ENCODE measurements at places on chromosomes 6 and 20.

- no peak for DNase-seq
Measured at GRCh38 chr20:2804041-2804828, 3.8 kb upstream of the CPXM1 start.

DNA sequence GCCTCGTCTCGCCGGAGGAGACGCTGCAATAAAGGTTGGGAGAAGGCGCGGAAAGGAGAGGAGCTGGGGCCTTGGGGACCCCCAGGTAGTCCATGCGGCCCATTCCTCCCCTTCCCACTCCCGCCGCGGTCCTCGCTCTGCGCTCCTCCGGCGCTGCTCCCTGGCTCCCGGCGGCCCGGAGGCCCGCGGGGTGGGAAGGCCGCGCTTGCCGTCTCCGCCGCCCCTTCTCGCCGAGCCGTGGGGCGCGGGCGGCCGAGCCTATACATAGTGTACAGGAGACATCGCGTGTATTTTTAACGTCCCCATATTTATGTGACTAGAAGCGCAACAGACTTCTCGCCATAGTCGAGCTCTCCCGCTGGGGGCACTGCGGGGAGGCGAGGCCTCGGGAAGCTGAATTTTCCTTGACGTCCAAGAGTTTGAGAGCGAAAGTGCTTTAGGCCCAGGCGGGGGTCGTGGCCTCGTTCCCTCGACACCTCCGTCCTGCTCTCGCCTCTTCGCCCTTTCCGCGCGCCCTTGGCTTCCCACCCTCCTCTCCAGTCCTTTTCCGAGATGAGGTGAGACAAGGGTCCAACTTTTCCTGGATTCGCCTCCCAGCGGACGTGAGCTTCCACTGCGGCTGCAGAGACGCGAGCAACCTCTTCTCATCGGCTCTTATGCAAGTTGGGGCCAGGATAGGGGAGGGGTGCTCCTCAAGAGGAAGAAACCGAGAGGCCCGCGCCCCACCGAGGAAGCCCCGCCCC, 29.0 kb downstream of the SLC12A5 start:
- DNase-seq = peak; percentile 64

- no peak for DNase-seq
Measured at GRCh38 chr6:45915780-45916468, 99.7 kb downstream of the CLIC5 start.

DNA sequence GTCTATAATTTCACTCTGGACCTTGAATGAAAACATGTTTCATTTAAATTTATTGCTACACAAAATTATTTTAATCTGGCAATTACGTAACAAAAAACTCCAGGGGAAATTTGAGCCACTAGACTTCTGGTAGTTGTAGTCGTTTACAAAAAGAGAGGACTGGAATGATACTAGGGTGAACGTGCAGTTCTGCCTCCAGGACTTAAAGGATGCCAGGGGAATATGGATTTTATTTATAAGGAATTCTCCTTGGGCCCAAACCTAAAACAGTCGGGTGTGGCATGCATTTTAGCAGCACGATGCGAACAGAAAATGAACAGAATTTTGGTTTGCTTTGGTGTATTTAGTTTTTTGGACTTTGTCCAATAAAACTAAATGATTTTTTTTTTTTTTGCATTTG, 76.9 kb downstream of the PRL start:
- no peak for DNase-seq

DNA sequence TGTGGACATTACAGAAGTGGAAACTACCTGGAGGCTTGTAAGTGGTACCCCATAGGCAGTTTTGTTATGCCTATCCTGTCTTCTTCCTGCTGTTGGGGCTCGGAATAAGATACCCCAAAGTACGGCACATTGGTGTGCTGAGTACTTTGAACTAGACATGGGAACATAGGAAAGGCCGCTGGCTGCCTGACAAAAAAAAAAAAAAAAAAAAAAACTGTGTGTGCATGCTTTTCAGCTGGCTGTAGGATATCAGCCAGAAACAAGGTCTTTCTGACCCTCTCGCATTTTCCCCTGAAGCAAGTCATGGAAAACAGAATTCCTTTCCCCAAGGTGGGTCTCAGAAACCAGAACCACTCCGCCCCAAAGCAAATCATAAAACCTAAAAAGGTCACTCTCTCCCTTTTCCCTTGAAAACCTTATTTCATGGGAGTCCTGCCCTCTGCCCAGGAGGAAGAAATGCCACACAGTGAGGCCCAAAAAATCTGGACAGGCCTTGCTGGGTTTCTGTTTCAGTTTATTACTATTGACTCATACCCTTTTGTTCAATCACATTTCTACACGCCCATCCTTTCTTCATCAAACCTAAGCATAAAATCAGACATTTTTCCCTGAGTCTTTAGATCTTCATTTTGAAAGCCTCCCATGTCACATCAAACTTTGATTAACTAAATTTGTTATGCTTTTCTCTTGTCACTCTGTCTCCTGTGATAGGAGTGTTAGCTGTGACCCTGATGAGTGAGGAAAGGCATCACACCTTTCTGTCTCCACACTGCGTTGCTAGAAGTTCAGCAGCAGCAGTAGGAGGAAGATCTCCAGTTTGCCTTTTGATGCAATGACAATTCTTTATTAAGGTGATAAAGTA, 17.2 kb downstream of the SLC2A12 start:
- DNase-seq = no peak

GRCh38 chr6:18323935-18324705, 59.8 kb upstream of the DEK start:
- no peak for DNase-seq

GRCh38 chr6:150322466-150322871, 46.3 kb upstream of the IYD start:
- DNase-seq = no peak

- DNase-seq = no peak
Measured at GRCh38 chr6:165543781-165544180, 119.3 kb downstream of the PDE10A start.

- DNase-seq = no peak
Measured at GRCh38 chr6:18213439-18213838, 50.9 kb downstream of the DEK start.

GRCh38 chr6:144131248-144131709, 19.0 kb upstream of the STX11 start:
- no peak for DNase-seq

DNA sequence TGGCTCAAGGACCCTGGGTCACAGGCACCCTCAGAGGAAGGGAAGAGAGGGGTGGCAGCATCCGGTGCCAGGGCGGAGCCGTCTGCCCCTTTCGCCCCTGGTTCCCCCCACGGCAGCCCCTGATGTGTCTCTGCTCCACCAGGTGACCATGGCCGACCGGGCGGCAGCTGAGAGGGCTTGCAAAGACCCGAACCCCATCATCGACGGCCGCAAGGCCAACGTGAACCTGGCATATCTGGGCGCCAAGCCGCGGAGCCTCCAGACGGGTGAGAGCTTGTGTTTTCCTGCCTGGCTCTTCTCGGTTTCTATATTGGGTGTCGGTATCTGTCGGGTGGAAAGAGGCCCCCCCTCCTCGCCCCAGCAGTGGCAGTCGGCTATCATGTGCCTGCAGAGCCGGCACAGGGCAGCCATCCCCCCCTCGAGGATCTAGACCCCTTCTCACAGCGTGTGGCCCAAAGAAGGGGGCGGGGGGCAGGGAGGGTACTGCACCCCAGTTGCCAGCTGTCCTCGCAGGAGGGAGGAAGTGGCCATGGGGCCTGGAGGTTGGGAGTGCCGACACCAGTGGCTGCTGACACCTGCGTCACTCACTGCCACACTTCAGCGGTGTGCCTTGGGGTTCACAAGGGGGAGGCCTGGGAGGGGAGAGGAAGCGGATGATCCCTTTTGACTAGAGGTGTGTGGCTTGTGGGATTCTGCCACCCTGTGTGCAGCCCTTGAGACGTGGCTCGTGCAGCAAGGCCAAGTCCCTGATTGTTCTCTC, 1.5 kb downstream of the RBM38 start:
- no peak for DNase-seq

DNA sequence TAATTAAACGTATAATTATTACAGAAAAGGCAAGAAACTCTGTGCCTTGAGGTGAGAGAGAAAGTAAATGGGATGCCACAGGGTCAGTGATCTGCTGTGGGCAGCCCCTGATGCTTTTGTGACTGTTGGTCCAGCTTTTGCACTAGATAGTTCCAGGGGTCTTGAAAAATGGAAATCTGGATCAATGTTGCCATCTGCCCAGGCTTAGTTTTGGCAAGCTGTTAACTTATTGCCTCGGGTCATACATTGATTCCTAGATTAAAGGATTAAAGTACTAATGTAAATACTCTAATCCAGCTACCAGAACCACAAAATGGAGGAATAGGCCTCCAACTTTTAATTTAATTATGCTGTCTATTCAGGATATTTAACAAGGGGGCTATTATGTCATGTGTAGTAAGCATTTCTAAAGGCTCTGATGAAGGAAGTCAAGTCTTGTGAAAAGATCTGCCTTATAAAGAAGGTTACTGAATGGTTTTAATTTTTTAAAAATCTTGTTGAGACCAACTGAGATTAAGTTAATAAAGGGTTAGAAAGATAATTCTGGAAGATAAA, 376.0 kb upstream of the HS3ST5 start:
- DNase-seq = no peak

GRCh38 chr6:158312672-158313397, 570 bp downstream of the TULP4 start:
- DNase-seq = peak; percentile 51

DNA sequence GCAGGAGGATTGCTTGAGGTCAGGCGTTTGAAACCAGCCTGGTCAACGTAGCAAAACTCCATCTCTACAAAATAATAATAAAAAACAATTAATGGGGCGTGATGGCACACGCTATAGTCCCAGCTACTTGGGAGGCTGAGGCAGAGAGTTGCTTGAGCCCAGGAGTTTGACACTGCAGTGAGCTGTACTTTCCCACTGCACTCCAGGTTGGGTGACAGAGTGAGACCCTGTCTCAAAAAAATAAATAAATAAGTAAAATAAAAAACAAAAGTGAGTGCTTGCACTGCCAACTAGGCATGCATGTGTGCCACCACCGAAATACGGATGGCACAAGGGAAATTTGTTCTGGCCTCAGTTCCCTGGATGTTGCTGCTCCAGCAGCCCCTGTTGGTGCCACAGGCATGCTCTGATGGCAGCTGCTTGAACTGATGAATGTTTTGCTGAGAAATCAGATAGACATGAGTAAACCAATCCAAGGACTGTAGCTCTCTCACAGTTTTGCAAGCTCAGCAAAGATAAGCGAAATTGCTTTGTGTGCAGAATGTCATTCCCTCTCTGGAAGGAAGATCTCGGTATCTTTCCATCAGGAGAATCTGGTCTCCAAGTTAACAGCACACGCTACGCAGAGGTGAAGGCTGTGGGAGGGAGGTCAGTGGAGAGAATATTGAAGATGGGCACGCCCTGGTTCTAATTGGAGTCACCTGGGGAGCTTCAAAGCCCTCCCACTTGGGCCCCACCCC, 188.0 kb upstream of the SLC24A3 start:
- no peak for DNase-seq

DNA sequence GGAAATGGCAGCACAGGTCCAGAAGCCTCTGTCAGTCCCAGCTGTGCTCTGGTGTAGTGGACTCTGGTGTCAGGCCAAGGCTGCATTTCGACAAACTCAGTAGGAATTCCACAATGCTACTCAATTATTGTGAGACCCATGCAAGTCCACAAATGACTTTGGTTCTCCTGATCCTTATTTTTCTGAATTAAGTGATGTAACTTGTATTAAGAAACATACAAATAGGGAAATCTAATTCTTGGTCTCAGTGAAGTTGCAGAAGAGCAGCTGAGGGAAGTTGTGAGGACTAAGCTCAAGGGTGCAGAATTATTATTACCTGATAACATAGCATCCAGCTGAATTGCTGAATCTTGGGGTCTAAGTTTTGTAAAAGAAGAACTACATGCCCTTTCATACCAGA, 116.8 kb downstream of the MAFB start:
- no peak for DNase-seq

DNA sequence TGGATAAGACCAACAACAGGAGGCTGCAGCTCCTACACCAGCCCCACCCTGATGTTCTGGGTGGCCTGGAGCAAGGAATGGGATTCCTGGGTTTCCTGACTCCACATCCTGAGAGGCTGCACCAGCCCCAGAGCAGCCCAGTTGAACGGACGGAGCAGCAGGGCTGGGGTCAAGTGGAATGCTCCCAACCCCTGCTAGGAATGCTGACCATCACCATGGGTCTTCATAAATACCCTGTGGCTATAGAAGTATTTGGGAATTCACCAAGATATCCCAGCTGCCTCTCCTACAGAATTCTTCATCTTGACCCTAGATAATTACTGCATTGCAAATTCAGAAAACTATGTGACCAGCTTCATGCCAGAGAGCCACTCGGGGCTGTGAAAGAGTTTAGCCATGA, 180.3 kb downstream of the THBS2 start:
- DNase-seq = no peak

DNA sequence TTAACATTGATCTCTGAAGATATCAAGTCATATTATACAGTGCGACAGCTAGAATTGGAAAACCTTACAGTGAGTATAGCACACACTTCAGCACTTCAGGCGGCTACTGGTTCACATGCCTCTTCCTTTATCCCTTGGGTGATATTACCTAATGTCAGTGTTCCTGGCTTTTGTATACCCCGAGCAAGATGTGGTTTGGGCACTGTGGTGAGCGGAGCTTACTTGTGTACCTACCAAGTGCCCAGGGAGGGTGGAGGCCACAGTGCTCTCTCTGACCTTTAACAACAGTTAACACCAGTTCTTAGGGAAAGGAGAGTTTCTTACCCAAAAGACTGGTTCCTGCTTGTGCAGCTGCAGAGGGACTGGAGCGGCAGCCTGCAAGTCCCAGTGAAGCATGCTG, 64.4 kb downstream of the PTPN1 start:
- no peak for DNase-seq

DNA sequence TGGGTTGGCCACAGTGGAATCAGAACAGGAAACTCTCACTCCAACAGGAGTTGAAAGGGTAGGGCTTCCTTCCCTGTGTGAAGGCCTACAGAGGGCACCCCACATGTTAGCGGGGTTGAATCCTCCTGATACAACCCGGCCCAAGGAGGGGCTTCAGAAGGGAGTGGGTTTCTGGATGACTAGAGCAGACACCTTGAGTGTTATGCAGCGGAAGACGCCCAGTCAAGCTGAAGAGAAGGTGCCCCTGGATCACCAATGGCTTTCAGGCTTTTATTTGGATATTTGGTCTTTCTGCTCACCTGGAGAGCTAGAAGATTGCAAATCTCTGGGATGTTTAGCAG, 132.8 kb downstream of the PRND start:
- no peak for DNase-seq

- no peak for DNase-seq
Measured at GRCh38 chr6:149488815-149489214, 4.0 kb upstream of the ZC3H12D start.

- no peak for DNase-seq
Measured at GRCh38 chr6:158020272-158020711, 38.6 kb downstream of the SYNJ2 start.

DNA sequence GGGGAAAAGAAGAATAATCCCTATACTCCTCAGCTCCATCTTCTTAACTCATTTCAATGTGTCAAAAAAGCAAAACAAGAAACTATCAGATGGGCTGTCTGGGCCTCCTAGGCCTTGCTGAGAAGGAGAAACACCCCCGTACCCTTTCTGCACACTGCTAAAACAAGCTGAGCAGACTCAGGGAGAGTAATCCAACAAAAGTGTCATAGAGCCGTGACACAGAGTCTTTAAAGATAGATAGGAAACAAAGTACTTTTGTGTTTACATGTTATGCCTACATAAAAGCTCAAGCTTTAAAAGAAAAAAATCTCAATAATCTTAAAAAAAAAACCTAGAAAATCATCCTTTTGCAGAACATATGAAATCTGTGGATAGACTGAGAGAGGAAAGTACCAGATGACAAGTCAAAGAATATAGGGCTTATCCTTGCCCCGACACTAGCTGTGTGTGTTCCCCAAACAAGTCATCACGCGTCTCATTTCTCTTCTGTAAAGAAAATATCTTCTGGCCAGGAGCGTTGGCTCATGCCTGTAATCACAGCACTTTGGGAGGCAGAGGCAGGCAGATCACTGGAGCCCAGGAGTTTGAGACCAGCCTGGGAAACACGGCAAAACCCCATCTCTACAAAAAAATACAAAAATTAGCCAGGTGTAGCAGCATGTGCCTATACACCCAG, 81.3 kb downstream of the MAP3K5 start:
- DNase-seq = no peak
